ENCODE measurements at places on chromosomes 2 and 18.

- DNase-seq = no peak
These were observed 73.7 kb downstream of the RBMS1 start for GRCh38 chr2:160419776-160420505.

GRCh38 chr2:69958480-69958879 lies 3.0 kb downstream of the ASPRV1 start:
- peak; percentile 7 for DNase-seq

GRCh38 chr18:433298-433697 lies 67.2 kb downstream of the COLEC12 start:
- DNase-seq = no peak

DNA sequence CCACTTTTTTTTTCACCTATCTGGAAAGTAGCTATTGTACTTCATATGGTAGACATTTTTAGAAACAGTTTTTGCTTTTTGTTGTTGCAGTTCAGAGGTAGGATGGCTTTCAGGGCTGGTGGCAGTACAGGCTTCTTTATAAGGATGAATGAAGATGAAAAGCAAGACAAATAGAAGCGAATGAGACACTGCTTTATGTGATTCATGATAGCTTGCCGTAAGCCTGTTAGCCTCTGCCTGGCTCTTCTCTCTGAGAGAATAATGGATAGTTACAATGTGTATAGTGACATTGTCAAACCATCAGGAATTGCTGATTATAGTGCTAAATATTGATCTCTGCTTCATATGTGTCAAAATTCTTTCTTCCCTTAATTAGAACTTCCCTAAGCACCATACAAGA lies 173.7 kb downstream of the NR4A2 start:
- no peak for DNase-seq

DNA sequence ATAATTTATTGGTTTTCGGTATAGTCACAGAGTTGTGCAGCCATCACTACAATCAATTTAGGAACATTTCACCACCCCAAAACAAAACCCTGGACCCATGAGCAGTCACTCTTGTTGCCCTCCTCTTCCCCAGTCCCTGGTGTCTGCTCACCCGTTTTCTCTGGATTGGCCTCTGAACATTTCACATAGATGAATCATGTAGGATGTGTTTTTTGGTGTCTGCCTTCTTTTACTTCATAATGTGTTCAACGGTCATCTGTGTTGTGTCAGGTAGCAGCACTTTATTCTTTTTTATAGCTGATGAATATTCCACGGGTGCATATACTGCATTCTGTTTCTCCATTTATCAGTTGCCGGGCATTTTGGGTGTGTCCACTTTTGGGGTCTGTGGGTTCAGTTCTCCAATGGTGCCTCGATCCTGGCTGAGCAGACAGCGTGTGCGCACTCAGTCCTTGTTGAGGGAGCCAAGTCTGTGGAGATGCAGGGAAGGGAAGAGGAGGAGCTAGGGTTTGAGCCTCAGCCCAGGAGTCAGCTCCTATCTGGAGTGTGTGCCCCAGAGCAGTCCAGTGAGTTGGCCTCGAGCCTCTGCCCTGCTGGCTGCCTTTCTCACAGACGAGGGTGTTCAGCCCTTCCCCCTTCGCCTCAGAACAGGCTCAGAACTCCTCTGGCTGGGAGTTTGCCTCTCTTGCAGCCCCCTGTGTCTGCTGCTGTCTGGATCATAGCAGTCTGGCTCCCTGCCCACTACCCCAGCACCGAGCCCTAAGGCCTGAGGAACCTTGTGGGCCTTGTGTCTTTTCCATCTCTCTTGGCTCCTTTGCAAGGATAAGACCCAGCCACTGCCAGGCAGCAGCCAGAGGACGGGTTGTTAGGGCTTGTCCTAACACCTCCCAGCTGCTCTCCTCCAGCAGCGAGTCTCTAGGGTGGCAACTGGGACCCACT lies 18.0 kb downstream of the C2orf74 start:
- DNase-seq = peak; percentile 28

DNA sequence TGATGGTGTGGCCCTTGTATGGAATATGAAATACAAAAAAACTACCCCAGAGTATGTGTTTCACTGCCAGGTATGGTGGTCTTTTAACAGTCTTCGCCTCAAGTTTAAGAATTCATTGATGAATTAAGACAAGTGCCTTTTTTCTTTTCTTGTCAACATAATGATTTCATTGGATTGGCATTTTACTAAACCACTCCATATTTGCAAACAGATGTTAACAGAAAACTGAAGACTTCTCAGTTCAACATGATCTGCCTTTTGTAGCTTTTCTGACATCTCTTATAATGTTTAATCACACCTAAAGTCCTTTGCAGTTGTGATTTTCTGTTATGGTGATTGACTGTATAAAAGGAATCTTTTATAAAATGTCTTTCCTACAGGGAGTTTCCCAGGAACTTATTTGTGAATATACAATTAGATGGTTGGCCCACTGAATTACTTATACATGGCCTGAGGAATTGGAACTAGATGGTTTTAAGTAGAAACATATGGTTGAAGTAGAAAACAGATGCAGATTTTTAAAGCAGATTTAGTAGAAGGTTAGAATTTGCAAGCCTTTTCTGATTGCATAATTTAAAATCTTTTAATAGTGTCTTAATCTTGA lies 39.7 kb downstream of the DYNC1I2 start:
- no peak for DNase-seq

GRCh38 chr2:138711812-138712211 lies 68.4 kb downstream of the NXPH2 start:
- no peak for DNase-seq

DNA sequence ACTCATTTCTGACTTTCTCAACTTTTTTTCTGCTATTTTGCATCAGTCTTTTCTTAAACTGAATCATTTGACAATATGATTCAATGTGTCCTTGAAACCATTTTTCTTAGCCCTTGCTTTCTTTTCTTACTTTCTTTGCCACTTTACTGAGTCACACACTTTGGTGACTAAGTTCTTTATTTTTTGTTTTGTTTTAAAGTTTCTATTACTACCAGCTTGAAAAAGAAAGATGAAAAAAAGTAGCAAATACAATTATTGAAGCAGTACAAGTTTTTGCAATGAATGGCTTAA lies 116.5 kb downstream of the DOCK10 start:
- DNase-seq = no peak

DNA sequence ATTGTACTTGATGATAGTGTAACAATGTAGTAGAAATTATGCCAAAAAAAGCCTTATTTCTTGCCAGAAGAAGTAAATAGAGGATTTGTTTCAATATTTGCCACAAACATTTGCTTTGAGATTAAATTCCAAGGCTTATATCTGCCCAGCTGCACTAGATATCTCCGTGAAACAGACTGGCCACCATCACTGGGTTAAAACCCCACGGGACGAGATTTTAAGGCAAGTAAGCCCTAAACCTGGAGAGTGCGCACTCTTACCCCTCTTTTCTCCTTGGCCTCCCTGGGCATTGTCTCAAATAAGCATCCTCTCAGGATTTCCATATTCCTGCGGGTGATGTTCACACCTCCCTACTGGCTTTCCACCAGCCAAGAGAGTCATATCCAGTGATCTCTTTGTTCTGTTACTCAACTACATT lies 334.4 kb downstream of the AGPS start:
- no peak for DNase-seq

- DNase-seq = no peak
These were observed 23.2 kb downstream of the IL1B start for GRCh38 chr2:112813280-112813966.

DNA sequence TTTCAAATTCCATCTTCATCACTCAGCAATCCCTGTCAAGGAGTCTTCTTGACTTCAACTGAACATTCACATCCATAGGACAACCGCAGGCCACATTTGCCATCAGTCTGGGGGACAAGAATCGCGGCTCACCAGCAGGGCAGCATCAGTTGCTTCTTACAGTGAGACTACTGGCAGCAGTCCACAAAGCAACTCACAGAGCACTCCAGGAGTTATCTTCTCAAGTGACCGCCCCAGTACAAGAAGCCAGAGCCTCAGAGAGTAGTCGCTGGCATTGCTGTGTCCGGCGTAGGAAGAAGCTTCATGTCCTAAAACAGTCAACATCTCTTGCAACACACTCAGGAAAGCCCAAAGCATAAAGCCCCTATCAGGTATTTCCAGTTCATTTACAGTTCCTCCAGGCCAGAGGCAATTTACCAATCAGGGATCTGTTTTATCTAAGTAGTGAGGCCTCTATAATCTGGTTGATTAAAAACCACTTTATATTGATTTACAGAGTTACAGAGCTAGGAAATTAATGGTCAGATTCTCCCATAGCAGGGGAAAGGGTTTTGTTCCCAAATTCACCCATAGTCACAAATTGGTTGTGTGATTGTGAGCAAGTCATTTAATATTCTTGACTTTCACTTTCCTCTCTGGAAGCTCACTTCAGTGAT lies 177.3 kb downstream of the NBAS start:
- no peak for DNase-seq

DNA sequence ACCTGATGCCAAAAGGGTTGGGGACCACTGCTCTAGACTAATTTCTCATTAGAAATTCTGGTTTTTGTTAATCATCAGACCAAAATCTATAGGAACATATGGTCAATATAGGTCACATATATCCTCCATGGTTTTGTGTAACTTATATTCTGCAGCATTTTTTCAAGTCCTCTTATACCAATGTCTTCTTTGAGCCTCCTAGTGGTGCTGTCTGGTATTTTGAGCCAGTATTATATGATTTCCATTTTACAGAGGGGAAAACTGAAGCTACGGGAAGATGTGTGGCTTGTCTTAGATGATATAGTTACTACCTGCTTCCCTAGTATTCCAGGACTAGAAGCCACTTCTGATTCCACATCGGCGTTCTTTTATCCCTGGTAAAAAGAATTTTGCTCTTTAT lies 13.8 kb downstream of the MAPK4 start:
- no peak for DNase-seq

DNA sequence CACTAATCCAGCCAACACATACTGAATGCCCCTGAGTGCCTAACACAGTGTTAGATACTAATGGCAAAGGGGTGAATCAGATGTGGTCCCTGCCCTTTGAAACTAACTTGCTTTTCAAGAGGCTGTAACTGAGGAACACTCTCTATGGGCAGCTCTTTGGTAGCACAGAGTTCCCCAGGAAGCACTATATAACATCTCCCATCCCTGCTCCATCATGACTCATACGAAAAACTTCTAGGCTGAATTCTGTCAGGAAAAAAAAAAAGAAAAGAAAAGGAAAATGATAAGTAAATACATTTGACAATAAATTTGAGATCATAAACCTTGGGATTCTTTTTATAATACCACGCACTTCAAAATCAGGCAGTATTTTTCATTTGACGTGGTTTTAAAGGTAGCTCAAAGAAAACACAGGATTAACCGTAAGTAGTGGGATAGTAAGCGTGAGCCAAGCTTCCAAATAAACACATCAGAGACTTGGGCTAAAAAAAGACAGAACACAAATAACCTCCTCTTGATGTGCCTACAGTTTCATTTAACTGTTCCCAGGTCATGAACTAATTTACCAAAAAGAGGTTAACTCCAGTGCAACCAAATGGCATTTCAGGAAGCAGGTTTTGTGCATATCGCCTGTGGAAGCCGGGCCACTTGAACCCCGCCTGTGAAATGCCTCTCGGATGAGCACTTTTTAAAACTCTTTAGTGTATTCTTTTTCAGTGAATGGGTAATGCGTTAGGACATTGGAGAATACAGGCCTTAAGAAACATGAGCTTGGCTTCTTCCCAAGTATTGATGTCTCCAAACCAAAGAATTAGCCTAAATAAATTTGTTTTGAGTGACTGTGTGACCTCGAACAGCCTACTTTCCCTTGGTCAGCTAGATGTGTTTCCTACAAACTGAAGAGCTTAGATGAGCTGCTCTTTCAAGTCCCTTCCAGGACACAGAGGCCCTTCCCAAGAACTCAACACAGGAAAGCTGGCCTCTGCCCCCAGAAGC lies 42.0 kb downstream of the RDH14 start:
- DNase-seq = no peak

DNA sequence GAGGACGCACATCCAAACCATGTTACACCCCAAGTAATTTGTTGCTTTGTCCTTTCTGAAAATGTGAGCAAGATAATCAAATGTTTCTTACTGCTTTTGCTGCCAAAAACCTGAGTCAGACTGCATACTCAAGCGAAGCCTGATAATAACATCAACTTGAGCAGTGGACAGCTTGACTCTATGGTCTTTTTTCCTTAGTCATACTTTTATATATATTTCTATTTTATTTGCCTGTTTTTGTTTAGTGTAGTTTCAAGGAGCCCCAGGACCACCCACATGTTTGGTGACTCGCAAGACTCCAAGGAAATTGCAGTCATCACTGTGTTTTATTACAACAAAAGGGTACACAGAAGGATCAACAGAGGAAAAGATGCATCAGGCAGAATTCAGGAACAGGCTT lies 688.4 kb upstream of the PIK3C3 start:
- DNase-seq = no peak

DNA sequence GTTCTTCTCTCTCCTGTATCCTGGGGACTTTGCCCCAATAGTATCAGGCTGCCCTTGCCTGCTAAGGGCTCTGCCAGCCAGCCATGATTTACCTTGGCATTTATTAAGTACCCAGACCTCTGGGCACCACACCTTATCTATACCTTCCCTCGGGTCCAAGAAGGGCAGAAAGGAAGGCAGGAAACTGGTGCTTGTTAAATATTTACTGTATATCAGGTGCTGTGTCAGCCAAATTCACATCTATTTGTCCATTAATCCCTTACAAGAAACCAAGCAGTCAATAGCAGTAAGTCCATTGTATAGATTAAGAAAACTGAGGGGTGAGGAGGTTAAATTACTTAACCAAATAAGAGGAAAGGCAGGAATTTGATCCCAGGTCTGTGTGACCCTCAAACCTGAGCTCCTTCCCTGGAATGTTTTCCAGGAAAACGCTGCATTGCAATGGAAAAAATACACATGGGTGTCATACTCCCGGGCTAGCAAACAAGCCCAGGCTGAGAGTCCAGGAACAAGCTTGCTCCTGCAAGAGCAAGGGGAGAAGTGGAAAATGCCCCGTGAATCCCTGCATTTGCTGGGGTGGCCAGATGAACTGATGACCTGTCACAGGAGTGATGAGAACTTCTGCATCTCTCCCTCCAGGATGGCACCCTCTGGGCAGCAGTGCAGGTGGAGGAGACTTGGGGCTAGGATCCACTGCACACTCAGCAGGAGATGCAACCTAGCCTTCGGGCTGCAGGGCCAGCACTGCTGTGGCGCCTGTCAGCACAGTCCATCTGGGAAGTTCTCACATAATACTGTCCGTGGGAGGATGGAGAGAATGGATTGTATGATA lies 30.4 kb downstream of the CIB4 start:
- DNase-seq = no peak

DNA sequence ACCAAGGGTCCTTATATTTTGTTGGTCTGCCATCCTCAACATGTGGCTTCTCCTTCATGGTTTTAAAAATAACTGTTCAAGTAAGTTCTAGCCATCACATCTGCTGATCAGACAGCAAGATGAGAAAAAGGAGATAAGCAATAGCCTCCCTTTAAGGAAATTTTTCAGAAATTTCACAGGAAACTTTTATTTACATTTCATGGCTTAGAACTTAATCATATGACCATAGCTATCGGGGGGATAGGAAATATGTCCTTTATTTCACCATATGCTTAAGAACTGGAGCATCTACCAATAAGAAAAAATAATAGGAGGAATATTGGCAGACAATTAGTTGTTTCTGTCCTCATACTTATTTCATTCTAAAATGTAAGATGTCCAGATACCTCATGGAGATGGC lies 16.2 kb downstream of the ATF2 start:
- DNase-seq = no peak

Measured in ascending aorta (tissue), 2 donors.